ENCODE measurements at places on chromosomes 3 and 15.

- DNase-seq = no peak
Measured at GRCh38 chr3:128922804-128923459, 43.5 kb downstream of the ACAD9 start.

DNA sequence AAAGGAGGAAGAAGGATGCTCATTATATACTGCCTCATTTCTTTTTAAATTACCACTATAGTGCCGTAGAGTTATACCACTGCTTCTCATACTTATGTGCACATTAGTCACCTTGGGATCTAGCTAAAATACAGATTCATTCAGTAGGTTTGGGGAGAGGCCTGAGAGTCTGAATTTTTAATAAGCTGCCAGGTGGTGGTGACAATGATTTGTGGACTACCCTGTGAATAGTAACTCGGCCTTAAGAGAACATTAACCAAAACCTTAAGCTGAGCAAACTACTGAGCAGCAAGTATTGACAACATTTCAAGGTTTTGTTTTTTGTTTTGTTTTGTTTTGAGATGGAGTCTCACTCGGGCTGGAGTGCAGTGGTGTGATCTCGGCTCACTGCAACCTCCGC lies 19.8 kb downstream of the UBA5 start:
- DNase-seq = no peak

DNA sequence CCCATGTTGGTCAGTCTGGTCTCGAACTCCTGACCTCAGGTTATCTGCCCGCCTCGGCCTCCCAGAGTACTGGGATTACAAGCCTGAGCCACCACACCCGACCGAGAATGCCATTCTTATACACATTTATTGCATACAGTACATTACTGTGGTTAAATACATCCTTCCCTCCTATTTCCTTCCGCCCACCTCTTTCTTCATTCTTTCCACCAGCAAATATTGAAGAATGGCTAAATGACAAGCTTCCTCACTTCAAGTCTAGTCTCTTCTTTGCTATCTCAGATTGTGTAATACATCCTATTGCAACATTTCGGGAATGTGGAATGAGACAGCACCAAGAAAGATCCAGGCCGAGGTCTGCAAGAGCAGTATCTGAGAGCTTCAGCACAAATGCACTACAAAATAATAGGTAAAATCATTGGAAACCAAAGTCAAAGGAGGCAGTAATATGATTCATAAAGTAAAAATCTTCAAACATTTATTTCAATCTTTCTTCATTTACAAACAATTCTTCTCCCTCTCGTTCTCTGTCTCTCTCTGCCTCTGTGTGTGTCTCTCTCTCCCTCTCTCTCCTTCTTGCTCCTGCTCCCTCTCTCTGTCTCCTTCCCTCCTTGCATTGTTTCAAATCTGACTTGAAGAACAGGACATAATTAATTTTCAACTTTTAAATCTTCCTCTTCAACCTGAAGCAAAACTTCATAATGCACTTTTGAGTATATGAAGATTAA lies 94.7 kb upstream of the TGFBR2 start:
- no peak for DNase-seq

GRCh38 chr15:43230640-43231115 lies 9.9 kb upstream of the EPB42 start:
- DNase-seq = no peak

- DNase-seq = no peak
Measured at GRCh38 chr3:195828762-195829161, 17.0 kb upstream of the MUC4 start.

Measured in SIG-M5 (cell line).